NCI-H345 (cell line): ENCODE measurements at places on chromosomes 7 and 10.

DNA sequence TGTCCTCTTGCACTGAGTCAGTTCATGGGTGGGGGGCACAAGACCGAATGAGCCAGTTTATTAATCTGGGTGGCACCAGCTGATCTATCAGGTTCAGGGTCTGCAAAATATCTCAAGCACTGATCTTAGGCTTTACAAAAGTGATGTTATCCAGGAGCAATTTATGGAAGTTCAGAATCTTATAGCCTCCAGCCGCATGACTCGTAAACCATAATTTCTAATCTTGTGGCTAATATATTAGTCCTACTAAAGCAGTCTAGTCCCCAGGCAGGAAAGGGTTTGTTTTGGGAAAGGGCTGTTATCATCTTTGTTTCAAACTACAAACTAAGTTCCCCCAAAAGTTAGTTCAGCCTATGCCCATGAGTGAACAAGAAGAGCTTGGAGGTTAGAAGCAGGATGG lies 33.9 kb downstream of the AKR1C8 start:
- DNase-seq, result no peak

DNA sequence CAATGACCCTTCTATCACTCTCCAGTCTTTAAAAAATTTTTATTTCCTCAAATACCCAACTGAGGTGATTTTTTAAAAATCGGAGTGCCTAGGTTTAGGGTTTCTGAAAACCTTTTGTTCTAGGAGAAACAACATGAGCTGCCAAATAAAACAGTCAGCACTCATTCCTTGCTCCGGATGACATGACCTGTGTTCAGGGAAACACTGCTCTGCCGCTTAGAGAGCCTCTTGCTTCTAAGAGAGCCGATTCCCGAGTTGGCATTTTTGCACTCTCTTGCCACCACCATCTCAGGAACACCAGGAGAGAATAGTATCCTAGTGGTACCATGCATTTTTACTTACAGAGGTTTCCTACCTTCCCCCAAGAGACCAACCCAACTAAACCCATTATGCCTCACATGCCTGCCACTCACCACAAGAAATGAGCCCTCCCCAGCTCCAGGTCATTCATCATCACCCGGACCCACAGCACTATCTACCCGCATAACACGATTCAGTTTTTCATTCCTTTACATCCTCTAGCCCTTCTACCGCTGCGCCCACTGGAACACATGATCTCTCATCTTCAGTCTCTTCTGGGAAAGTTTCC lies 365.4 kb downstream of the THSD7A start:
- DNase-seq, result no peak

GRCh38 chr7:123622660-123623386 lies 21.2 kb downstream of the ASB15 start:
- peak; percentile 87 for DNase-seq

DNA sequence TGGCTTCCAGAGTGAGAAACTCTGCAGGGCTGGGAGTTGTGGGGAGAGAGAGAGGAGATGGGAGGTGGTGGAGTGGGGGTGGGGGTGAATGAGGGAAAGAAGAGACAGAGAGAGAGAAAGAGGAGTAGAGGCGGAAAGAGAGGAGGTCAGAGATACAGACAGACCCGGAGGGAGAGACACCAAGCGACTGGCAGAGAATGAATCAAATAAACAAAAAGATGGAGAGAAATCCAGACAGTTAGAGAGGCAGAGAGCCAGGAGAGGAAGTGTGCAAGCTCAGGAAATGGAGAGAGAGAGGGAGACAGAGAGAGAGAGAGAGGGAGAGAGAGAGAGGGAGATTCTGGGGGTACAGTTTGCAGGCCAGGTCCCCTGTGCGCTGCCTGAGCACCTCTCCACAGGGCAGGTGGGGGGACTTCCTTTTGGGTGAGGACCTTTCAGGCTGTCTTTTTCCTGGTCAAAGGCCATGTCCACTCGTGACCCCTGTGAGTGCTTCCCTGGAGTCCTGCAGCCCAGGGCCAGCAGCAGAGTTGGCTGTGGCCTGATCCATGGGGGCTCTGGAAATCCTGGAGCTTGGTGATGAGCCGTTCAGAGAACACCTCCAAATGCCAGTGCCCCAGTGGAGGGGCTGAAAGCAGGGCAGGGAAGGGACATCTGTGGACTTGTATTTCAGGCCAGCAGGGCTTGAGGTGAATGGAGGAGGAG lies 25.0 kb upstream of the PCBD1 start:
- DNase-seq, result no peak

DNA sequence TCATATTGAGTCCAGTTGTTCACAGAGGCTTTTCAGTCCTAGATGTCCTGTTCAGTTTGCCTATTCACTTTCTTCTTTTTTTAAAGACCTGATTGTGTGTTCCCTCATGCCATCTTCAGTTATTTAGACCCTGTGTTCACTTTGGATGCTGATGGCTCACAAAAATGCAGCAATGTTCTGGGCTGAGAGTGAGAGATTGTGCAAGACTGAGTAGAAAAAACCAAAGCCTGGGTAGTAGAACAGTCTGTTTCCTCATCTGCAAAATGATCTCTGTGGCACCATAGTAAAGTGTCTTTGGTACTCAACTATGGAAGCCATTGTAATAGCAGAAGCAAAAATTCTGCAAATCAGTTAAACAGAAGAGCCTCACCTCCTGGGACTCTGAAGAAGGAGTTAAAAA lies 43.2 kb downstream of the AKR1B1 start:
- no peak for DNase-seq
